ENCODE measurements at places on chromosomes 7 and 10.

DNA sequence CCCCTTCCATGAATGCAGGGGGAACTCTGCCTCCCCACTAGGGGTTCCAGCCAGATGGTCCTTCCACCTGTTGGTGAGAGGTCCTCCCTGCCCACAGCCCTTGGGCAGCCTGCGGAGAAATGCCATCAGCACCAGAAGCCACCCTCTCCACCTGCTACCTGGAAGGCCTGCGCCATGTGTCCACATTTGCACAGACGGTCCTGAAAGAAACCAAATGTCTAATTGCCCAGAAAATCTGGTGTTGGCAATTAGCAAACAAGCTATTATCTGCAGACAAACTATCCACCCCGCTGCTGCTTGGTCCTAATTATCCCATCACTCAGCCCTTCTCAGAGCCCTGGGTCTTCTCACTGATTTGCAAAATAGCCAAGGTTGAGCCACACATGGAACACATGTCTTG lies 32.3 kb downstream of the HSPA12A start:
- DNase-seq, result no peak

DNA sequence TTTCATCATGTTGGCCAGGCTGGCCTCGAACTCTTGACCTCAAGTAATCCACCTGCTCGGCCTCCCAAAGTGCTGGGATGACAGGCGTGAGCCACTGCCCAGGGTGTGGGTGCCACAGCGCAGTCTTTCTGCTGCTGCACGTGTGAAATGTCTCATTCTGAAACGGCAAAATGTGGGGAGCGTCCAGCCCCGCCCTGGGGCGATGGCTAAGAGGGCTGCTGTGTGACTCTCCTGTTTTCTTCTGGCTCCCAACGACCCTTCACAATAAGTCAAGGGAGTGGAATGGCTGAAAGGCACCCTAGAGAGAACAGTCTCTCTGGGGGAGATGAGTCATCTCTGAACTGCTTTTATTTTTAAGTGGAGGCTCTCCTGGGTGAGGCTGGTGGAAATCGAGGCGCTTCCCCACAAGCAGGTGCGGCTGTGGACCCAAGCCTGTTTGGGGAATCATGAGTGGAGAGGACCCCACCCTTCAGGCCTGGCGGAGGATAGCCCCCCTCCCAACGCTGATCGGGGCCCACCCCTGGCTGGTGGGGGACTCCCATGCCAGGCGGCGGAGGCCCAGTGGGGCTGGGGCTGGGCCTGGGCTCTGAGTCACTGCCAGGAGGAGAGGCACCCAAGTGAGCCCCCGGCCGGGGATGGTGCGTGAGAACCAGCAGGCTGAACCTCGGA lies 18.0 kb downstream of the ADAP1 start:
- no peak for DNase-seq

GRCh38 chr10:68594405-68594804 lies 34.3 kb downstream of the TET1 start:
- no peak for DNase-seq

GRCh38 chr7:1151653-1152425 lies 8.2 kb downstream of the ZFAND2A start:
- DNase-seq, result no peak

GRCh38 chr10:70592186-70592735 lies 10.3 kb downstream of the PRF1 start:
- DNase-seq, result no peak

DNA sequence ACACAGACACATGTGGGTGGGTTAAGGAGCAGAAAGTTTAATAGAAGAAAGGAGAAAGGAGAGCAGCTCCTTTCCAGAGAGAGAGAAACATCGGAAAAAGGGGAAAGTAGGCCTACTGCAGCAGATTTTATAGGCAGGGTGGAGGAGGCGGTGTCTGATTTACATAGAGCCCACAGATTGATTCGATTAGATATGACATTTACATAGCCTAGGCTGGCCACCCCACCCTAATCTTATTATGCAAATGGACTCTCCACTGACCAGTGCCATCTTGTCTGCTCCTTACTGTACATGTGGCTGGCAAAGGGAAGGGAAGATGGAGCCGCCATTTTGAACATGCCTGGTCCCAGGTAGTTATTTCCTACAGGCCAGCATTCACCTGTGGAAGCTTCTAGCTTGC lies 38.7 kb upstream of the SCIN start:
- DNase-seq, result no peak

- DNase-seq, result no peak
These were observed 73.1 kb downstream of the GTF2IRD1 start for GRCh38 chr7:74526780-74527179.

- DNase-seq, result no peak
These were observed 45.3 kb upstream of the GNAI1 start for GRCh38 chr7:80089366-80089765.

- DNase-seq, result no peak
These were observed 338.4 kb downstream of the GALNT17 start for GRCh38 chr7:71470326-71470725.

GRCh38 chr10:119483839-119484238 lies 58.7 kb downstream of the RGS10 start:
- DNase-seq, result no peak

GRCh38 chr7:48515171-48515570 lies 343.9 kb downstream of the ABCA13 start:
- no peak for DNase-seq

DNA sequence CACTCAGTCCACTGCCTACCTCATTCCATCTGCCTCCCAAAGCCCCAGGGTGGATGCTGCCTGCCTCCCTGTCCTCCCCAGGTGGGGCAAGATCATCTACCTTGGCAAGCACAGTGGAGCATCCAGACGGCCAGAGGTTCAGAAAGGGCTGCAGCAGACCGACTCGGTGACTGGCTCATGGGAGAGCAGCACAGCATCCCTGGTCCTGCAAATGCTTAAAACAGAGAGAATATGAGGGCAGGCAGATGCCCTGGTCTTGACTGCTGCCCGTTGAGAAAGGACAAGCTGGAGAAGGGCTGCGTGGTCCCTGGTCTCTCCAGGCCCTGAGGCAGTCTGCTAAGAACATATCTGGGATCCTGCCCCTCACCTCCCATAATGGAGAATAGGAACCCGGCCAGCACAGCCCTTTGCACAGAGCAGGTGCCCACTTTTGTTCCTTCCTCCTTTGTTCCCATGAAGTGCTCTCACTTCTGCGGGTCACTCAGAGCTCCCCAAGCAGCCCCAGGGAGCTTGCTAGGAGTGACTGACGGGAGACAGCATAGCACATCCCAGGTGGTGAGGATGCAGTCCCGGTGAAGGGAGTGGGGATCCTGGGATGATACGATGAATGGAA lies 1.4 kb downstream of the HPS1 start:
- DNase-seq, result no peak

GRCh38 chr10:109183366-109183765 lies 739.9 kb downstream of the XPNPEP1 start:
- no peak for DNase-seq
